Stimulated activated CD4-positive, alpha-beta T cell treated with anti-CD3 and anti-CD28 coated beads, Interleukin-1b, Interleukin-23, amount 100 ng/mL, for 1 hour (primary cell): ENCODE measurements at places on chromosomes 7 and 10.

DNA sequence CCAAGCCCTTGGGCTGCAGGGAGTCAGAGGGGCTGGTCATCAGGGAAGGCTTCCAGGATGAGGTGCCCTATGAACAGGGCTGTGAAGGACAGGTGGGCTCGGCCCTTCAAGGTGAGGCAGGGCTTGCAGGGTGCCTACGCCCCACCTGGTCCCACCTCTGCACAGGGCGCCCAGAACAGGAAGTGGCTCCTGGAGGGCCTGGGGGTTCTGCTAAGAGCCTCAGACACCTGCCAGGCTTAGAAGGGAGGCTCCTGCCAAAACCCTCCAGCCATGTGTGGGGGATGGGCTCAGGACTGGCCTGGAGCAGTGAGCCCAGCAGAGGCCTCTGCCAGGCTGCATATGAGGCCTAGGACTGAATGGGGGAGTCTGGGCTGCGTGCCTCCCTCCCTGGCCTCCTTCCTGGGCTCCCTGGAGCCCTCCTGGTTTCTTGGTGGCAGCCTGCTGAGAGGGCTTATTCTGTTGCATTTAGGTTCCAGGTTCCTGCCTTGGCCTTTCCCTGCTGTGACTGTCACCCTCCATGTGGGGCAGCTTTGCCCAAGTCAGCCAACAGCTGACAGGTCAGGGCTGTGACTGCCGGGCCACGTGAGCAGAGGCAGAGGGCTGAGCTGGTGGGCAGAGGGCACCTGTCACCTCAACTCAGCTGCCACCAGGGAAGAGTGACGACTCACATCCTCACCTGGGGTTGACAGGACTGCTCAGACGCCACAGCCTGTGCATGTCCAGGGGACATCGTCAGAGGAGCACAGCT is 45.2 kb upstream of the MSMB start:
- DNase-seq, result no peak

- DNase-seq, result no peak
Measured at GRCh38 chr10:44659320-44659719, 251.8 kb upstream of the TMEM72 start.

DNA sequence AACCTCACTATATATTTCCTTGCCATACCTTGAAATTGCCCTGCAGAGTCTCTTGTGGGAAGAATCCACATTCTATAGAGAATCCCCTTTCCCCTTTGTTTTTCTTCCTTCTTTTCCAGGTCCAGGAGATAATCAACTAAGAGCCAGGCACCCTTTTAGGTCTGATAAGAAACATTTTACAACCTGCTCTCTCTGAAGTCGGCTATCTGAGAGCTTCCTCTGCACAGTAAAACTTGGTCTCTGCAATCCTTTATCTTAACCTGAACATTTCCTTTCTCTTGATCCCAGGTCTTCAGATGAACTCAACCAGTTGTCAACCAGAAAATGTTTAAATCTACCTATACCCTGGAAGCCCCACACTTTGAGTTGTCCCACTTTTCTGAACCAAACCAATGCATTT is 19.5 kb upstream of the PTER start:
- no peak for DNase-seq

- no peak for DNase-seq
Measured at GRCh38 chr10:69898524-69898923, 96.8 kb downstream of the COL13A1 start.
